ENCODE measurements at places on chromosomes 16 and 17.

- DNase-seq = no peak
Measured at GRCh38 chr16:667113-667779, 686 bp upstream of the RHOT2 start.

DNA sequence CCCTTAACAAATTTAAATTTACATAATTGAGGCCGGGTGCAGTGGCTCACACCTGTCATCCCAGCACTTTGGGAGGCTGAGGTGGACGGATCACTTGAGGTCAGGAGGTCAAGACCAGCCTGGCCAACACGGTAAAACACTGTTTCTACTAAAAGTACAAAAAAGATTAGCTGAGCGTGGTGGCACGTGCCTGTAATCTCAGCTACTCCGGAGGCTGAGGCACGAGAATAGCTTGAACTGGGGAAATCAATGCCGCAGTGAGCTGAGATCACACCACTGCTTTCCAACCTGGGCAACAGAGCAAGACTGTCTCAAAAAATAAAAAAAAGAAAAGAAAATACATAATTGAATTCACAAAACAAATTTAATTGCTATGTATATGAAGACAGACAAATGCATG, 56.3 kb upstream of the KIFC3 start:
- no peak for DNase-seq

DNA sequence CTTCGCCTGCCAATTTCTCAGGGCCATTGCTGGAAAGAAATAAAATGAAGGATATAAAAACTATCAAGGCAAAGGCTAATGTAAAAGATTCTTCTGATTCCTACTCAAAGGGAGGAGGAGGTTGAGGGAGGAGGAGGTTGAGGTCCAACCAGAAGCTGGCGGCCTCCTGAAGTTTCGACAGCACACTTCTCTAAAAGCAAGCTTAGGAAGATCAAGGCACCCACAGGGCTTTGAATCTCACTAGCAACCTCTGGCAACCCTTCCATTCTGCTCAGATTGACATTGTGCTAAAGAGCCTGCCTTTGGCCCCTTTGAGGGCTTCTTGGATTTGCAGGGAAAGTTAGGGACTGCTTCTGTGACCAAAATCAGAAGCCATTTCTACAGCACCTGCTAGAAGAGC, 81.5 kb upstream of the TNRC6C start:
- DNase-seq = no peak

DNA sequence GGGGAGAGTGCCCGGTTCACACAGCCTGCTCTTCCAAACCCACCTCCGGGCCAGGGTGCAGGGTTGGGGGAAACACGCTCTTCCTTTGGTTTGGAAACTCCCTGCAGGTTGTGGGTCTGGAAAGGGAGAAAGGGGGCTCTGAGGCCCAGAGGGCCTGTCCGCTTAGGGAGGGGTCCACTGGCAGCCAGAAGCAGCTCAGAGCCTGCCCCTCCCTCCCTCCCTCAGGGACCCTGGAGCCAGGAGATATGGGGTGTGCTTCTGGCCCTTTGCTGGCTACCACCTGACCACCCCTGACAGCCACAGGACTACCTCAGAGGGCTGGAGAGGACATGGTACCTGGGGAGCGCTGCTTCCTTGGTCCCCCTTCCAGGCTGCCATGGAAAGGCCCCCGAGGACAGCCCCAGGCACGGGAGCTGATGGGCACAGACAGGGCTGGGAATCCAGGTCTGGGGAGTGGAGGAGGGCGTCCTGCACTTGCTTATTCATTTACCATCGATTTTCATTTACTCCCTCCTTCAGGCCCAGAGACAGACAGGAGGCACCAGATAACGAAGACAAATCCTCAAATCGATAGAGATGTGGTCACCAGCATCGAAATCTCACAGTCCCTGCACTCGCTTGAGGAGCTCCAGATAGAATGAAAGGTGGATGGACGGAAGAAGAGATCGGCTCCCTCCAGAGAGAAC, 48.4 kb upstream of the DOC2B start:
- no peak for DNase-seq

- DNase-seq = no peak
Measured at GRCh38 chr16:72013888-72014581, 5.5 kb downstream of the DHODH start.

GRCh38 chr17:38702916-38703741, 1.9 kb upstream of the MLLT6 start:
- no peak for DNase-seq

DNA sequence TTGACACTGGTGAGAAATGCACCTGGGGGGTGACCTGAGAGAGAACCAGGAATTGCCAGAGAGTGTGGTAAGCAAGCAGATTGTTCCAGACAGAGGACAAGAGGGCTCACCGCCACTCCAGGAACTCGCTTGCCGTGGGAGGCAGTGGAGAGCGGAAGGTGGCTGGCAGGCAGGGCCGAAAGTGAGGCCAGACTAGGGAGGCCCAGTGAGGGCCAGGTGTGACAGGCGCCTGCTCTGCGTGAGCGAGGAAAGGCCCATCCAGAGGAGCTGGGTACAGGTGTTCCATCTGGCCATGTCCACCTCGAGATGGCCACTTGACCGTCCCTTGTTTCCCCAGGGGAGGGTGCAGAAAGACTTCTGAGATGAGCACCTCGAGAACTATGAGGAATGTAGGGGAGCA, 11.9 kb upstream of the MYO15B start:
- DNase-seq = no peak

- DNase-seq = no peak
Measured at GRCh38 chr17:28550858-28551257, 1.6 kb downstream of the UNC119 start.

Measured in SW480 (cell line).